ENCODE measurements at places on chromosomes 2 and 18.

DNA sequence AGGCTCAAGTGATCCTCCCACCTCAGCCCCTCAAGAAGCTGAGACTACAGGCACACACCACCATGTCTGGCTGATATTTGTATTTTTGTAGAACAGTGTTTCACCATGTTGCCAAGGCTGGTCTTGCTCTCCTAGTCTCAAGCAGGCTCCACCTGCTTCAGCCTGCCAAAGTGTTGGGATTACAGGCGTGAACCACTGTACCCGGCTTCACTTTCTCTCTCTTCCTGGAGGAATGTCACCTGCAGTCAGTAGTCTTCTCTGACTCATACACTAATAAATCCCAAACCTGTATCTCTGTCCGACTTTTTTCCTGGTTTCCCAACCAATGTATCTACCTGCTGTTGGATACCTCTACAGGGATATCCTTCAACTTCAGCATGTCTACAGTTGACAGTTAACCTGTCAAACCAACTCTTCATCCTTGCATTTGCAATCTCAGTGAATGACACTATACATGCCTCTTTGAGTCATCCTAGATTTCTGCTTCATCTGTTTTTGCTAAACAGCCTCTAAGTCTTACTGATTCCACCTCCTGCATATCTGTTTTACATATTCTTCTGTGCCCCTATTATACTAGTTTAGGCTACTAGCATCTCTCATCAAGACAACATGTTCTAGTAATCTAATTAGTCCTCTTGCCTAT is 54.5 kb downstream of the RBBP8 start:
- DNase-seq, result no peak

- DNase-seq, result no peak
These were observed 130.6 kb downstream of the NXPH2 start for GRCh38 chr2:138649571-138649970.

DNA sequence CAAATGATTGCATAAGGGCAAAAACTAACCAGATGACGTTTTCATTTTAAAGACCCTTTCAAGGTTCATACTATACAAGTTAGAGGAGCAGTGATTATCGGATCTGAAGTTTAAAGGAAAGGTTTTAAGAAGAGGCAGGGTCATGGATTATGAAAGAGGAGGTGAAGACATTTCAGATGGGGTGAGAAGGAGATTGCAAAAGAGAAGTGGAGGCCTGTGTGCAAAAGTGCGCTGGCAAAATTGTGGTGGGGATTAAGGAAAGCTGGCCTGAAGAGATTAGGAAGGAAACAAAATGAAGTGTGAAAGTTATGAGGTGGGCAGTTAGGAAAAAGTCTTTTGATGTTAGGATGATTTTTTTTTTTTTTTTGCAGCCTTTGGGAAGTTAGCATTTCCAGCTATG is 935.7 kb upstream of the FAM98A start:
- no peak for DNase-seq

- no peak for DNase-seq
These were observed 663 bp downstream of the TRIM54 start for GRCh38 chr2:27282892-27283291.

Measured in hepatic stellate cell (primary cell).